GM12864 (cell line): ENCODE measurements at places on chromosomes 1 and 21.

GRCh38 chr1:95021805-95022643 is 50.7 kb downstream of the ALG14 start:
- DNase-seq: no peak

DNA sequence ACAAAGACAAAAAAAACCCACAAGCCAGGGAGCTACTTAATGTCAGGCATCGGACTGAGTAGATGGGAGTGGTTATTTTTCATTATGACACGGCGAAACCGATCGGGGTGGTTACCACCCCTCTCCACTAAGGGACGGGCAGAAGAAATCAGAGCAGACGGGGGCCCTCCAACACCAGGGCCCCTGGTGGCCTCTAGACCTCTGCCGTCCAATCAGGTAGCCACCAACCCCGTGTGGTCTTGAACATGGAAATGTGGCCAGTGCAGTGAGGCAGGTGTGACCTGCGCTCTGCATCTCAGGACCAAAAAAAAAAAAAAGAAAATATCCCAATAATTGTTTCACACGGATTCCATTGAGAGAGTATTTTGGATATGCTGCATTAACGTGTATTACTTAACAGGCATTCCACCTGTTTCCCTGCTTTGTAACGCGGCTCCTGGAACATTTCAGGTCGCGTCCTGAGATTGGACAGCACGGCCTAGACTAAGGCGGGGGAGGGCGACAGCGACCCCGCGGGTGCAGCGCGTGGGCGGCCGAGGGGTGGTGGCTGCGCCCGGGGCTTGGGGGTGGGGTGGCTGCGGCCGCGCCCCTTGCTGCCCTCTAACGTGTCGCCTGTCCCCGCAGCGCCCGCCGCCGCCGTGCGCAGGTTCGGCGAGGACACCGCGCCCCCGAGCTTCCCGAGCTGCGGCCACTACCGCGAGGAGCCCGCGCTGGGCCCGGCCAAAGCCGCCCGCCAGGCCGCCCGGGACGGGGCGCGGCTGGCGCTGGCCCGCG is 48.3 kb downstream of the SIM2 start:
- DNase-seq: no peak

GRCh38 chr1:153842006-153842471 is 66.8 kb downstream of the SLC27A3 start:
- DNase-seq: peak; percentile 74

DNA sequence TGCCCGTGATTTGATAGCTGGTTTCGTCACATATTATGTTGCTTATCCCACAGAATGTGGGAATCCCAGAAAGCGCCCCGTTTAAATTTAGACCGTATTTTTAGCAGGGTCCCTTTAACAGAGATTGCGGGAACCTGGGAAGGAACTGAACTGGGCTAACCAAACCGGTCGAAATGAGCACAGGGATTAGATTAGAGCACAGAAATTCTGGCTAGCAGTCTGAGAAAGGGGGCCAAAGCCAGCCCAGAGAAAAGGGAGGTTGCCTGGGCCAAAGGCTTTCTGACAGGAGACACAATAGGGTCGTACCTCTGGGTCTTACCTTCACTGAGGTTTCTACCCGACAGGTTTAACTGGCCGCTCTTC is 327 bp downstream of the LRRC40 start:
- no peak for DNase-seq

DNA sequence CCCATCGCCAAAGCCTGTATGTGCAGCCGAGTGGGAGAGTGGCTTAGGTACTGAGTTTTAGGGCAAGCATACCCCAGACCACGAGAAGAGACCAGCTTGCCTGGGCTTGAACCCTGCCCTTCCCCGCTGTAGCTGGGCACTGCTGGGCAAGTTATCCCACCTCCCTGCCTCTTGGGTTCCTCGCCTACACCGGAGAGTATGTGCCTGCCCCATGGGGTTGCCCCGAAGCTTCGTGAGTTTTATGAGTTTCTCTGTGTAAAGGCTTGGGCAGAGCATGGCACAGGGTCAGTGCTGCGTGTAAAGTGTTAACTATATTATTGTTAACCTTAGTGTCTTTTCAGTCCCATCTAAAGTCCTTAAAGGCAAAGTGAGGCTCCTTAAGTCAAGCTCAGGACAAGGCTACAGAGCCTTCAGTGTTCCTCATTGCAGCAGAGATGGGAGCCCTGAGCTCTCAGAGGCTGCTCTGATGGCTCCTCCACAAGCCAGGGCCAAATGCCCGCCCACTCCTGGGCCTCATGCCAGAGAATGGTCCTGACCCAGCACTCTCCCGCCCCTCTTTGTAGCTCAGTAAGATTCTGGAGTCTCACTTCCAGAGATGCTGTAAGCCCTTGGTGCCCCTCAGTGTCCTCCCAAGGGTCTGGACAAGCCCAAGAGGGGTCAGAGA is 37.0 kb upstream of the KCNA10 start:
- DNase-seq: no peak

DNA sequence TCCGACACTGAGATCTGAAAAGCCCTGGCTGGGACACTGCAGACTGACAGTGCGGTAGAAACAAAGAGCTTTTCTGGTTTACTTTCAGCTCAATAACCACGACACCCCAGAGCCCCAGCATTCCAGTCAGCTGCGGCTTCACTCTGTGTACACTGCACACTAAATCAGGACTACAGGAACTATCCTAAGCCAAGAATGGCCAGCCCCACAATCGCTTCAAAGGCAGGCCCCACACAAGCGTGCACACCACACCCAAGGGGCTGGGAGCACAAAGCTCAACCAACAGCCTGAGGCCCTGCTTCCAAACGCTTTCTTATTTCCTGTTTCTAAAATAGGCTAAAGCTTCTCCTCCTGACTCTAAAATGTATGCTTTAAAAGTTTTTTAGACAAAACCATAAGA is 28.4 kb downstream of the URB1 start:
- DNase-seq: no peak

GRCh38 chr1:185200889-185201288 is 43.9 kb downstream of the SWT1 start:
- DNase-seq: no peak

GRCh38 chr1:36366091-36366661 is 19.5 kb downstream of the STK40 start:
- no peak for DNase-seq

GRCh38 chr1:212311836-212312497 is 26.8 kb downstream of the PPP2R5A start:
- DNase-seq: no peak

DNA sequence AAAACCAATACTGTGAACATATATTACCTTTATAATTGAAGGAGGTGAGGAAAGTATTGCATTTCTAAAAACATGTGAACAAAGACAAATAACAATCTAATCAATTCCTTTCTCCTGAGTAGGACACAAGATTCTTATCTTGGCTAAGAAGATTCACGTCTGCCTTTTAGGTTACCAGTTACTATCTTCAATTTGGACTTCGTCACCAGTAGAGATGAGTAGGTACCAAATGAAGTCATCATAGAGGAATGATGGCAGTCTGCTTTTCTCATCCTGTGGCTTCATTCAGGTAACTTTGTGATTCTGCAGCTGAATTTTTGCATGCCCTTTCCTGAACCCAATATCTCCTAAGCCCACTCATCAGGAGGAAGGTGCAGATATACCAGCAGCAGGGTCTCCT is 32.4 kb downstream of the ASTN1 start:
- no peak for DNase-seq

- DNase-seq: peak; percentile 18
Measured at GRCh38 chr1:183180634-183181056, 5.4 kb upstream of the LAMC2 start.

- no peak for DNase-seq
Measured at GRCh38 chr1:19668888-19669287, 4.2 kb downstream of the HTR6 start.

DNA sequence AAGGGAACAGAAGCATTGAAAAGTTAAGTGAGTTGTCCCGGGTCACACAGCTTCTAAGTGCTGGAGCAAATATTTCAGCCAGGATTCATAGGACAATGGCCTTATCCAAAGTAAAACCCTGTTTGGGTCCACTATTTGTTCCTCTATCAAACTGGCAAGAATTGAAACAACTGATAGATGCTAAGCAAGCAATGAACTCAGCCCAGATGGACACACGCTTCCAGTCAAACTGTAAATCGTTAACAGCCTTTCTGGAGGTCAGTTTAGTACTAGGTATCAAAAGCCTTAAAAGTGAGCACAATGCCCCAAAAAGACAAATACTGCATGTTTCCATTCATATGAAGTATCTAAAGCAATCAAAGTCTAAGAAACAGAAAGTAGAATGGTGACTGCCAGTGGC is 779 bp upstream of the SVBP start:
- no peak for DNase-seq

- DNase-seq: no peak
Measured at GRCh38 chr1:154726896-154727753, 119.1 kb upstream of the ADAR start.

DNA sequence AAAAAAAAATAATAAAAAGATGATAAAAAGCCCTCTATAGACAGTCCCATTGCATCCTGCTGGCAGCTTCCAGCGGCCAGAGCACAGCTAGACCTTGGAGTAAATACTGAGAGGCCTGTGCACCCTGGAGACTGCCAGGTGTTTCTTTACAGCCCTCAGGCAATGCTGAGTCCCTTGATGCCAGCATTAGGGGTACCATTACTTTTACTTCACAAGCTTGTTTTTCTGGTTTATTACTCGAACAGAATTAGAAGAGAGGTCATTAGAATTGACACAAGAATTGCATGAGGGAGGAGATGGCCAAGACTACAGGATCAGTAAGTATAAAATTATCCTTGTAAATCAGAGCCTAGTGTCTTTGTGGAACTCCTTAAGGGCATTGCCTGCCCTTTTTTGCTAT is 43.6 kb downstream of the AKNAD1 start:
- DNase-seq: no peak
